ENCODE measurements at places on chromosomes 13 and 19. TPM values are rescaled to one million over a fixed set of nuclear protein-coding genes. Genes with fewer than 3 reads are reported as not detected.

GRCh38 chr13:29801737-29802305, 48.6 kb downstream of the UBL3 start:
- no peak for DNase-seq

Gene RDH8
- total RNA-seq = not detected

GRCh38 chr13:31846961-31847752, 107.8 kb downstream of the RXFP2 start:
- peak; percentile 75 for DNase-seq

DNA sequence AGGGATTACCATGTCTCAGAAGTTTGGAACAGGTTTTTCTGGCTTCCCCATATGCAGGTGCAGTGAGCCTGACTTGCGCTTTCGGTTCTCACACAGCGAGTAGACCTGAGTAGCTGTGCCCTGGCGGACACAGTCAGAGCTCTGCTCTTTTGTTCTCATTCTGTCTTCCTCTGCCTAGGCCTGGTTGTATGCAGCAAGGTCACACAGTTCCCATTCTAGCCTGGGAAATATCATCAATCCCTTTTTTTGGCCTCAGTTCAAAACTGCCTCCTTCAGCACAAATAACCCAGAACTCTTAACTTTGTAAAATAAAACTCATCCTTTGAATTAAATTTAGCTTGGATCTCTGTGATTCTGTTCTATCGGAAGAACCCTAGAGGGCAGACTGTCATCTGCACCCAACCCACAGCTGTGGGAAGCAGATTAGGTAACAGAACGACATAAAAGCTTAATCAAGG, 10.2 kb downstream of the OXGR1 start:
- DNase-seq = peak; percentile 56

Gene KIR2DL4
- not detected for total RNA-seq

- DNase-seq = no peak
Observed at GRCh38 chr13:23985060-23985459, 87.8 kb upstream of the C1QTNF9B start.

DNA sequence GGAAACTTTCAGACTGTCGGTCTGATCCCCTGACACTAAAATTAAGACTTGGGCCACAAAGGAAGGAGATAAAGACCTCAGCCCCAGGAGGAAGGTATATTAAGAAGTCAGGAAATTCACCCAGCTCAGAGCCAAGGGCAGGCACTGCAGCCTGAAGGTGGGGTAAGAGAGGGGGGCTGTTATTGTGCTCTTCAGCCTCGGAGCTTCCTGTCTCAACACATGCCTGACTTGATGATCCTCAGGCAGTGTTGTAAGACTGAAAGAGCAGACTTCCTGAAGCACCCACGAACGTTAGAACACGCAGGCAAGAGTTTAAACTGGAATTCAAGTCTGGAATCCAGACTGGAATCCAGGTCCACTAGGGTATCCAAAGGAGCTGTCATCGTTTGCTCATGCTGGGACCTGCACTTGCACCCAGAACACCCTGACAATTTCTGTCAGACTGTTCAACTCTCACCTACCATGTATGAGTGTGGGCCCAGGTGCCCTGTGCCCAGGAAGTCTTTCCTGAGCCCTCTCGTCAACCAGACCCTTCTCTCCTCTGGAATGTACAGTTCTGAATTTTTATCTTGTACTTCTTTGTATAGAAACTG, 10.7 kb upstream of the FLT1 start:
- DNase-seq = peak; percentile 39

All from H7 (cell line).